ENCODE measurements at places on chromosomes 3 and 15.

GRCh38 chr3:112741983-112742382, 101.0 kb upstream of the CCDC80 start:
- no peak for DNase-seq

- no peak for DNase-seq
Measured at GRCh38 chr15:48493084-48493762, 152.3 kb downstream of the FBN1 start.

- DNase-seq: no peak
Measured at GRCh38 chr3:12931273-12931905, 90.0 kb upstream of the RPL32 start.

DNA sequence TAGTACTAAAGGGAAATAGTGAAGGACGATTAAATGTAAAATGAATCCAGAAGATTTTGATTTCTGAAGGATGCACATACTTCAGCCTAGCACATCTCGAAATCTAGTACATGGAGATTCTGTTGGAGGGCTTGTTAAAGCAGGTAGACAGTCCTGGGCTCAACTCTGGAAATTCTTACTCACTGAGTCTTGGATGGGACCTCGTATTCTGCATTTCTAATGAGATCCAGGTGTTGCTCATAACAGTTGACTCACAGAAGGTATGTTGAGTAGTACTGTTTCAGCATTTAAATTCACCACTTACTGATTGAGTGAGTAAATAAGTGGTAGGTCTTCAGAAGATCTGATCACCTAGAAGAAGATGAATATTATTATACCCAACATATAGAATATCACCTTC, 623.4 kb upstream of the SGO1 start:
- DNase-seq: no peak

DNA sequence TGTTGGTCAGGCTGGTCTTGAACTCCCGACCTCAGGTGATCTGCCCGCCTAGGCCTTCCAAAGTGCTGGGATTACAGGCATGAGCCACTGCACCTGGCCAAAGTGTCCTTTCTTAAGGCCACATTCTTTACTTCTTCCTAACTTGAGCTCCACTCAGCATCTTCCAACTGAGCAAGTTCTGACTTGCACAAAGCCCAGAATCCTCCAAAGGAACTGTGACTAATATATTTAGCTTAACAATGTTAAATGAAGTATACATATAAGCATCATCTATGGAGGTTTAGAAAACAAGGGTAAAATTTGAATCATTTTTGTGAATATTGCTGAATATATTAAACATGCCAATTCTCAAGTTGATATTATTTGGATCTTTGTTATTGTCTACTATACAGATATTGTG, 93.7 kb downstream of the SHQ1 start:
- DNase-seq: no peak

- no peak for DNase-seq
Measured at GRCh38 chr3:42369832-42370231, 40.6 kb downstream of the LYZL4 start.

DNA sequence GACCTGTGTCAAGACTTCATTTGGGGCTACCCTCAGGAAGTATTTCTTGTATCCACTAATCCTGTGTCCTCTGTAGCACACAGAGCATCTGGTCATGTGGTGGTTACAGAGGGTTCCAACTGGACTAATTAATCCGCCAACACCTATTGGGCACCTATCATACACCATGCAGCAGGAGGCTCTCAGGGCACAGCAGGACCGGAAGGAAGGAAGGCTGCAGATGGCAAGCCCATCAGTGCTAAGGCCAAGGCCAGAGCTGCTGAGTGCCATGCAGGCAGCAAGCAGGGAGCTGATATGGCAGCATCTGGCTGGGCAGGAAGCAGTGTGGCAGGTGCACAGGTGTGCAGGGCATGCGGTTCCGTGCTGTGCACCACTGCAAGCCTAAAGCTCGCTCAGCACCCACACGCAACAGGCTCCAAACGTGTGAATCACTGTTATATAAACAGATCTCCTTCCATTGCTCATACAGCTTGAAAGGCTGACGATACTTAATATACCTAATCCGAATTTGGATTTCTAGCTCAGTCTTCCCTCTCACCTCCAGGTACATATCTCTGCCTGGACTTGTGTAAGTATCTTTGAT, 64.4 kb upstream of the SNRPA1 start:
- DNase-seq: no peak

- DNase-seq: no peak
Measured at GRCh38 chr3:122168044-122168443, 15.4 kb upstream of the CASR start.

- DNase-seq: no peak
Measured at GRCh38 chr3:102125197-102125993, 276.1 kb downstream of the NFKBIZ start.

GRCh38 chr3:104646196-104646595, 720.5 kb upstream of the ALCAM start:
- no peak for DNase-seq
